ENCODE measurements at places on chromosomes 7 and 10. TPM values are rescaled to one million over a fixed set of nuclear protein-coding genes. Genes with fewer than 3 reads are reported as not detected.

DNA sequence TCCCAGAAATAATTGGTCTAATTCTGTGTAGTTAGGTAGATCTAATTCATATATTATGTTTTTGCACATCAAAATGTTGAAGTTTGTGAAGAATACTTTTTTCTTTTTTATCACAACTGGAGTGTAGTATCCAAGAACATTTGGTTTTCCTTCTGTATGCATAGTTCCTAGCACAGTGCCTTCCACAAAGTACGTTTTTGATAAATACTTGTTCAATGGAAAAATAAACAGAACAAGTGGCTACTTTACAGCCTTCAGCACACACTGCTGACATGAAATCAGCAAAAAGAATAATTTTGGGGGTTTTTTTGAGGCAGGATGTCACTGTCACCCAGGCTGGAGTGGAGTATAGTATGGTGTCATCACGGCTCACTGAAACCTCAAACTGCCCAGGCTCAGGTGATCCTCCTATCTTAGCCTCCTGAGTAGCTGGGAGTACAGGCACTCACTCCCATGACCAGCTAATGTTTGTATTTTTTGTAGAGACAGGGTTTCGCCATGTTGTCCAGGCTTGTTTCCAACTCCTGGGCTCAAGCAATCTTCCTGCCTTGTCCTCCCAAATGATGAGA is 27.9 kb downstream of the TARP start:
- H3K4me3 ChIP-seq = no peak overlapping the region
- H3K27ac ChIP-seq = no peak overlapping the region
- H3K27me3 ChIP-seq = no peaks in the 10 kb centered on the region
- H3K4me1 ChIP-seq = no peaks in the 10 kb centered on the region
- H3K36me3 ChIP-seq = no peaks in the 10 kb centered on the region

DNA sequence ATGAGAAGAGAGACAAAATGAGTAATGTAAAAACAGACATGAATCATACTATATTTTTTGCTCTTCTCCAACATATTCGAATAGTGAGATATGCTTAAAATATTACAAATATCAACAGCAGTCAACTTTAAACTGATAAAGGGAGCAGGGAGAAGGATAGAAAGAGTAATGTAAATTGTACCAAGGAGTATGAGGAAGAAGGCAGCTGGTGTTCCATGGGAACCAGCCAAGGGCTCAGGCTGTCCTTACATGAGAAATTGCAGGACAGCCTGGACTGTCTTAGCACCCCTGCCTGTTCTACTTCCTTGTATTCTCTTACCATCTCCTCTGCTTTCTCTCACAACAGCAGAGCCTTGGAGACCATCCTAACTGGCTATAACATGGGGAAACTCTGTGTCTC is 128.7 kb downstream of the TSPAN12 start:
- peaks cover 9% of the 10 kb centered on the region for H3K4me1 ChIP-seq
- H3K27ac ChIP-seq = no peak overlapping the region
- H3K27me3 ChIP-seq = no peaks in the 10 kb centered on the region

The POLR2J2 gene
- 5.8 TPM for total RNA-seq

The GUSB gene
- total RNA-seq = 51.9 TPM

The ZNF503 gene
- total RNA-seq = 14.6 TPM

DNA sequence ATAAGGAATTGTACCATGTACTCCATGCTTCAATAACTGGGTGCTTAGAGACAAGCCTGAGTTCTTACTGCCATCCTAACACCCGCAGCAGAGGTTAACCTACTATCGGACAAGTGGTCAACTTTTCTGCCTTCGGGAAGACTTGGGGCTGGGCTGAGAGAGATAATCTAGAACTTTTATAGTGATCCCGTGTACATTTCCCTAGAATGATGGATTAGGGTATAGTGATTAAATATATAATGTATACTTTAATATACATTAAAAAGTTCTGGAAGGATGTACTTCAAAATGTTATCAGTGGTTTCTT is 12.2 kb upstream of the HNRNPF start:
- peak overlapping the region; percentile 91 for H3K27ac ChIP-seq
- no peak for DNase-seq
- H3K36me3 ChIP-seq = peaks cover 6% of the 10 kb centered on the region
- H3K27me3 ChIP-seq = no peaks in the 10 kb centered on the region

DNA sequence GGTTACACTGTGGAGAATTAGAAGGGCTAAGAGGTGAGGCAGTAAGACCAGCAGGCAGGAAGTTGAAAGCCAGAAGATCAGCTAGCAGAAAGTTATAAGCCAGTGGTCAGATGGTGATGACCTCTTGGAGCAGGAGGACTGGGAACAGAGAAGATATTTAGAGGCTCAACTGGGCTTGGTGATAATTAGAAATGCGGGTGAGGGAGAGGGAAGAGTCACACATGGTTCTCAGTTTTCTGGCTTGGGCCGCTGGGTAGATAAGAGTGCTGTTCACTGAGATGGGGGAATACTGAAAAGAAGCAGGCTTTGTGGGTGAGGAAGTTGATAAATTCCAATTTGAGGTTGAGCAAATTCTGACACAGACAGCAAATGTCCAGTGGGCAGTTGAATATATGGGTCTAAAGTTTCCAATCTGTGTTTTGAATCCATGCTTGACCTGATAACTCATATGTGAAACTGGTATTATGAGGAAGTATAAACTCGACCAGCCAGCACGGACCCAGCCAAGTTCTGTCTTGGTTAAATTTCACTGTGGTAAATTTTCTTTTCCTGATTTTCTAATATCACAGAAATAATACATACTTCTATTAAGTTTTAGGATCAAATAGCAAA is 22.7 kb downstream of the LSMEM1 start:
- no peak for DNase-seq
- H3K4me1 ChIP-seq = peaks cover 25% of the 10 kb centered on the region
- no peaks in the 10 kb centered on the region for H3K27me3 ChIP-seq
- H3K4me3 ChIP-seq = no peak overlapping the region
- H3K36me3 ChIP-seq = no peaks in the 10 kb centered on the region
- H3K27ac ChIP-seq = no peak overlapping the region

The GARIN1A gene
- 1.9 TPM for total RNA-seq

- no peaks in the 10 kb centered on the region for H3K27me3 ChIP-seq
- peaks cover 22% of the 10 kb centered on the region for H3K4me1 ChIP-seq
- peaks cover 17% of the 10 kb centered on the region for H3K36me3 ChIP-seq
- H3K4me3 ChIP-seq = no peak overlapping the region
- no peak for DNase-seq
Measured at GRCh38 chr7:2754086-2754485, 66.1 kb downstream of the AMZ1 start.

The KIF11 gene
- total RNA-seq = 70.8 TPM

DNA sequence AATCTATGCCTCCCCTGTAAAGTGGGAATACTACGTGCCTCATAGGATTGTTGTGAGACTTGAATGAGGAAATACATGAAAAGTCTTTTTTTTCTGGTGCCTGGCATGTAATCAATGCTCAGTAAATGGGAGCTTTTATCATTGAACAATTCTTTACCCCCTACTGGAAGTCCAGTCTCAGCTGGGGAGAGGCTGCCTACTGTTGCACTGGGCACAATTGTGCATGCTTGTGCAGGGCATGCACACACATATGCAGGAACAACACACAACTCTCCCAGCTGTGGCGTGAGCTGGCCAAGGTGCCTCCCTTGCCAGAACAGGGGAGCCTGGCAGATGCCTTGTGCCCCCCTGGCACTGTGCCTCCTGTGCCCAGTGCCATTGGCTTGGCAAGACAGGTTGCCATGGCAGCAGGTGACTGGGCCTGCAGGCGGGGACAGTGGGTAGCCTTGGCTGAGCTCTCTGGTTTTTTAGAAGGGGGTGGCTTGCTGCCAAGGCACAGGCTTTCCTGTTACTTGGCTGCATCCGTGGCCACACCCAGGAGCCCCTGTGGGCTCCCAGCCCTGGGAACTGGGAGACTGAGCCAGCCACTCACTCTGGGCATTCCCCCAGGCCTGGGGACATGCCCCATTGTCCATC is 16.1 kb upstream of the PALD1 start:
- no peak for DNase-seq
- peaks cover 36% of the 10 kb centered on the region for H3K27me3 ChIP-seq
- peaks cover 23% of the 10 kb centered on the region for H3K4me1 ChIP-seq
- no peaks in the 10 kb centered on the region for H3K36me3 ChIP-seq
- H3K4me3 ChIP-seq = no peak overlapping the region
- H3K27ac ChIP-seq = no peak overlapping the region

GRCh38 chr10:102279104-102279503 is 33.8 kb downstream of the GBF1 start:
- H3K27me3 ChIP-seq = no peaks in the 10 kb centered on the region
- H3K27ac ChIP-seq = no peak overlapping the region
- peaks cover 23% of the 10 kb centered on the region for H3K4me1 ChIP-seq
- H3K36me3 ChIP-seq = no peaks in the 10 kb centered on the region

DNA sequence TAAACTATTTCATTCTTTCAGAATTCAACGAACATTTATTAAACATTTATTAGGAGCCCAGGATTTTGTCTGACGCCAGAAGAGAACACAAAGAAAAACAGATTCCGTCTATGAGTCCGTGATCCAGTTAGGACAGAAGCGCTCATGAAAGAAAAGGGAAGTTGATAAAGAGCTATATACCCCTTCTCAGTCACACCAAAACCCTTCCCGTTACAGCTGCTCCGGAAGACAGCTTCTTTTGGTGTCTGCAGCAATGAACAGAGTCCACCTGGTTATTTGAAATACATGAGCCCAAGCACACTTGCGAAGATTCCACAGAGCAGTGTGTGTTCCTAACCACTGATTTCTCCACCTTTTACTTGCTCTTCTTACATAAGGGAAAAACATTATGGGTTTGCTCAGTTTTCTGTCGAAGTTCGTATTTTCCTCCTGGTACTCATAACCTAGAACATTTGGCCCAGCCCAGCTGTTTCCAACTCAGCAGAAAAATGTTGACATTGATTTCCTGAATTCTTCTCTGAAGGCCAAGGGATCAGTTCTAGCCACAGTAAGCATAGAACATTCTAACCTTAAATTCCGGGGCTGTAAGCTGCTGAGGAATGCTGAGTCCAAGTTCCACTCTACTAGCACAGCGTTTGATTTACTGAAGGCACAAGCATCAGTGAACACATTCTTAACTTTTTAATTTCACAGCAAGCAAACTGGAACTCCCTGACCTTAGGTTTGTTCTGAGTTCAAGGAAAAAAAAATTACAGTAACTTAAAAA is 206.5 kb downstream of the SORCS1 start:
- no peaks in the 10 kb centered on the region for H3K27me3 ChIP-seq
- H3K4me1 ChIP-seq = no peaks in the 10 kb centered on the region
- H3K4me3 ChIP-seq = no peak overlapping the region

DNA sequence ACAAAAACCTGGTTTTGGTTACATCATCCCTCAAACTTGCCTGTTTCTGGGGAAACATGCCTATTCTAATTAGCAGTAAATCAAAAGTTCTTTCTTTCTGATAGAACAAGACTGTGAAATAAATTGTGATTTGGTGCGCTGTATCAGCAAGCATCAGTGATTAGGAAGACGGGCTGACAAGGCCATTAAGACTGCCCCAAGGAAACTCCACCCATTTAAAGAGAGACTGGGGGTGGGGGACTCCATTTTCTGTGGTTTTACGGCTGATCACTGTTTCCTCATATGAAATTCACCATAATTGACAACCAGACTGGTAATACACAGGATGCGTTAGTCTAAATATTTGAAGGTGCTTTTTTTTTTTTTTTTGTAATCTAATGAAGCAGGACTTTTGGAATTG is 68.7 kb downstream of the MBL2 start:
- no peak for DNase-seq
- H3K27me3 ChIP-seq = no peaks in the 10 kb centered on the region
- H3K4me3 ChIP-seq = no peak overlapping the region
- H3K4me1 ChIP-seq = no peaks in the 10 kb centered on the region
- no peak overlapping the region for H3K27ac ChIP-seq

DNA sequence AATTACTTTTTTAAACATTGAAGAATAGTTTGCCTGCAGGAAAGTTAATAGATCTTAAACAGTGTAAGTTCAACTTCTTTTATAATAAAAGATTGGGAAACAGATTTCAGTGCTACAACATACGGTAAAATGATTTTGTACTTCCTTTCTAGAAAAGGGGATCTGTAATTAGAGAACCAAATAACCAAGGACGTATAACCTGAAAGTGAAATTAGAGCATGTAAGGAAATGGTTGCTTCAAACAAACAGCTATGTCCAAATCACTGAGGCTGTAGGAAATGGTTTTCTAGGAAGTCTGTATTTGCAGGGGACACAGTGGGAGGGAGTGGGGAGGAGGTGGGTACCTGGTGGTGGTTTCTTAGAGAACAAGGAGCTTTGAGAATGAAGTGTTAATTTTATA is 57.9 kb upstream of the EXOC6 start:
- H3K4me1 ChIP-seq = no peaks in the 10 kb centered on the region
- H3K4me3 ChIP-seq = no peak overlapping the region
- H3K27ac ChIP-seq = no peak overlapping the region
- DNase-seq = no peak
- no peaks in the 10 kb centered on the region for H3K36me3 ChIP-seq
- H3K27me3 ChIP-seq = no peaks in the 10 kb centered on the region

DNA sequence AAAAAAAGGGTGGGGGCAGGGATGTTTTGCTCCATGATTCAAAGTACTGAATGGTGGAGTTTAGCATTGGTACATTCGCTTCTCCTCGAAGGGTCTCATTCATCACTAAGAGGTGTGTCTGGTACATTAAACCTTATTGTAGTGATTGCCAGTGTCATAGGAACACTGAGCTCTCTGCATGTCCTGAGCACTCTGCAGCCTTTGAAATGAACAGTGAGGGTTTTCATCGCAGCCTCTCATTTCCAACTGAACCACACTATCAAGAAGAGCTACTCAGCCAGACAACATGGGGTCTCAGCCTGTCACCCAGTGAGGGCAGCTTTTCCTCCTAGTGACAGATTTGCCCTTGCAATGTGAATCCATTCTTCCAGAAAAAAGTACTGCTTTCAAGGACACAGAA is 7.6 kb upstream of the DEPP1 start:
- H3K4me1 ChIP-seq = peaks cover 24% of the 10 kb centered on the region
- DNase-seq = no peak
- no peaks in the 10 kb centered on the region for H3K27me3 ChIP-seq

DNA sequence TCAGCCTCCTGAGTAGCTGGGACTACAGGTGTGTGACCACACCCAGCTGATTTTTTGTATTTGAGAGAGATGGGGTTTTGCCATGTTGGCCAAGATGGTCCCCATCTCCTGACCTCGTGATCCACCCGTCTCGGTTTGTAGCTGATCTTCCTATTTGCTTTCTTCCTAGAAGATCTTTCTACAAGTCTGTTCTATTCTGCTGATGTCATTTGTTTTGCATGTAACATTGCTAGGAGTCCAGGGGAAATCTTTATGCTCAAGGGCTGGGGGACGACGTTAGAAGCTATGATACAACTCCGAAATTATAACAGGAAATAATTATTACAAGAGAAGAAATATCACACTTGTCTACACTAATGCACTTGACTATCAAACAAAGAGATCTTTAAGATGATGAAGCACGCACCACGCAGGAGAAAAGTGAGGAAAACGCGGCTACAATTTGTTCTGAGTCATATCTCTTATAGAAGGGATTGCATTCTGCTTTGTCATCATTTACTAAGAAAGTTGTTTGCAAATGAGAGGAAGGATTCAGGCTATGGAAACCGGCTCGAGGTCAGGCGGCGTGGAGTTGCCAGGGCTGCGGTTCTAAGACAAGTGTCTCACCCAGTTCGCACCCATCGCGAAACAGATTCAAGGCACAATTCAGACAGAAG is 103.0 kb upstream of the CARD11 start:
- no peaks in the 10 kb centered on the region for H3K27me3 ChIP-seq
- peaks cover 11% of the 10 kb centered on the region for H3K4me1 ChIP-seq
- H3K27ac ChIP-seq = no peak overlapping the region
- no peak for DNase-seq
- H3K36me3 ChIP-seq = no peaks in the 10 kb centered on the region
- no peak overlapping the region for H3K4me3 ChIP-seq

The IFIT3 gene
- total RNA-seq = 1.8 TPM

GRCh38 chr7:137606061-137606674 is 240.6 kb downstream of the DGKI start:
- DNase-seq = no peak
- H3K4me1 ChIP-seq = peaks cover 11% of the 10 kb centered on the region
- no peaks in the 10 kb centered on the region for H3K27me3 ChIP-seq
- H3K4me3 ChIP-seq = no peak overlapping the region
- no peak overlapping the region for H3K27ac ChIP-seq
